Activated T-helper 17 cell treated with anti-CD3 and anti-CD28 coated beads, Interleukin-2, amount 50 U/mL, for 72 hours (primary cell): ENCODE measurements at places on chromosomes 16 and 17. TPM values are rescaled to one million over a fixed set of nuclear protein-coding genes. Genes with fewer than 3 reads are reported as not detected.

GRCh38 chr16:11689031-11689840, 21.0 kb downstream of the SNN start:
- peak overlapping the region; percentile 38 for H3K27ac ChIP-seq
- peaks cover 100% of the 10 kb centered on the region for H3K36me3 ChIP-seq
- H3K4me3 ChIP-seq: no peak overlapping the region

GRCh38 chr17:55580596-55581133, 69.4 kb upstream of the SMIM36 start:
- peak; percentile 14 for ATAC-seq

GRCh38 chr17:8857919-8858318, 9.6 kb downstream of the PIK3R6 start:
- peaks cover 43% of the 10 kb centered on the region for H3K4me1 ChIP-seq
- H3K27me3 ChIP-seq: no peaks in the 10 kb centered on the region
- peak overlapping the region; percentile 53 for H3K4me3 ChIP-seq
- H3K36me3 ChIP-seq: peaks cover 5% of the 10 kb centered on the region
- ATAC-seq: peak; percentile 72

ALDOC gene
- total RNA-seq: 55.0 TPM

DNA sequence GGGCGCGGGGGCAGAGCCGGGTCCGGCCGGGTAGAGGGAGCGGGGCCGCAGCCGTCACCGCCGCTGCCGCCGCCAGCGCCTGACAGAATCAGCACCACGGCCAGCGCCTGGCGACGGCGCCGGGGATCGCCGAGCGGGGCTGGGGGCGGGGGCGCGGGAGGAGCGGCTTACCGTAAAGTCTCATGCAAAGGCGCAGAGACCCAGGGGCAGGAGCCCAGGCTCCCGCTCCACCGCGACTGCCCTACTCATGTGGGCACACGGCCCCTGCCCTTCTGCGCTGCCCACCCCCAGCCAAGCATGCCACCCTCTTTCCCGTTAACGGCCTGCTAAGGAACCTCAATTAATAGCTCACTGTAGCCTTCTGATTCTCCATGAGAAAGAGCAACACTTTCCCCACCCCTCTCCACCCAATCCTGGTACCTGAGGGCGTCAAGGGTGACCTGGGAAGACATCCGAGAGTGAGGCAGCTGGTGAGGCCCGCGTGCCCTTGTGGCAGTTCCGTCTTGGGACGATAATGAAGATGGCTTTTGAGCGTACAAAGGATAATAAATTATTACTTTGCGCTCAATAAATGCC, at the start of gene SEZ6:
SEZ6 (minus strand) TSS at position 98 of the 576 bp plus-strand sequence. CDS start 164 bp downstream, outside the sequence.
- H3K27me3 ChIP-seq: peaks cover 45% of the 10 kb centered on the region
- H3K36me3 ChIP-seq: no peaks in the 10 kb centered on the region
- H3K4me3 ChIP-seq: no peak within 1 kb of the TSS
- no peaks in the 10 kb centered on the region for H3K4me1 ChIP-seq
- ATAC-seq: peak; percentile 60

- H3K36me3 ChIP-seq: no peaks in the 10 kb centered on the region
- no peak for ATAC-seq
- no peaks in the 10 kb centered on the region for H3K4me1 ChIP-seq
- peaks cover 16% of the 10 kb centered on the region for H3K27me3 ChIP-seq
Observed at GRCh38 chr16:49959552-49960277, 65.3 kb upstream of the CNEP1R1 start.

KCNJ16 gene
- not detected for total RNA-seq

DNA sequence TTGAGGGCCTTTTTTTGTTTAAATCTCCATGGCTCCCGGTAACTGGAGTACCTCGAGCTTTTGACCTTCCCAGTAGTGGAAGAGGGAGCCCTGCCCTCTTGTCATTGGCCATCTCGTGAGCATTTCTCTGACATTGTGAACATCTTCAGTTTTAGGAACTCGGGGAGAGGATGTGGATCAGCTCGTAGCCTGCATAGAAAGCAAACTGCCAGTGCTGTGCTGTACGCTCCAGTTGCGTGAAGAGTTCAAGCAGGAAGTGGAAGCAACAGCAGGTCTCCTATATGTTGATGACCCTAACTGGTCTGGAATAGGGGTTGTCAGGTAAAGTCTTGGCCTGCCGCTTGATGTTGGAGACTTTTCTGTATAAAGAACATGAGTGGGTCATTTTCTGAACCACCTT, 24.3 kb downstream of the NTAN1 start:
- peak overlapping the region; percentile 79 for H3K27ac ChIP-seq
- peaks cover 86% of the 10 kb centered on the region for H3K36me3 ChIP-seq
- no peak overlapping the region for H3K4me3 ChIP-seq

ZNF385C gene
- total RNA-seq: 0.15 TPM

SLC22A31 gene
- 0.34 TPM for total RNA-seq

- H3K27me3 ChIP-seq: peaks cover 37% of the 10 kb centered on the region
- no peak overlapping the region for H3K4me3 ChIP-seq
- H3K4me1 ChIP-seq: no peaks in the 10 kb centered on the region
- no peak for ATAC-seq
- H3K27ac ChIP-seq: no peak overlapping the region
Observed at GRCh38 chr16:77166726-77167125, 24.3 kb upstream of the MON1B start.

ZNF469 gene
- 0.30 TPM for total RNA-seq

GRCh38 chr16:77470851-77471250, 36.0 kb upstream of the ADAMTS18 start:
- no peak overlapping the region for H3K27ac ChIP-seq
- H3K4me3 ChIP-seq: no peak overlapping the region
- H3K27me3 ChIP-seq: peaks cover 18% of the 10 kb centered on the region
- no peaks in the 10 kb centered on the region for H3K4me1 ChIP-seq
- no peaks in the 10 kb centered on the region for H3K36me3 ChIP-seq

GPR179 gene
- 0.26 TPM for total RNA-seq

- H3K36me3 ChIP-seq: no peaks in the 10 kb centered on the region
- H3K27me3 ChIP-seq: no peaks in the 10 kb centered on the region
- no peak overlapping the region for H3K27ac ChIP-seq
- ATAC-seq: no peak
- no peaks in the 10 kb centered on the region for H3K4me1 ChIP-seq
Observed at GRCh38 chr17:12642034-12642433, 23.7 kb upstream of the MYOCD start.

CDK5R1 gene
- 3.6 TPM for total RNA-seq

GRCh38 chr17:8210761-8211458, 535 bp upstream of the AURKB start:
- peak; percentile 36 for ATAC-seq
- peaks cover 41% of the 10 kb centered on the region for H3K36me3 ChIP-seq
- H3K4me1 ChIP-seq: peaks cover 11% of the 10 kb centered on the region
- H3K4me3 ChIP-seq: peak overlapping the region; percentile 96

TP53I13 gene
- 58.1 TPM for total RNA-seq

ITGA2B gene
- total RNA-seq: 2.2 TPM

KLHL10 gene
- 0.16 TPM for total RNA-seq

DNA sequence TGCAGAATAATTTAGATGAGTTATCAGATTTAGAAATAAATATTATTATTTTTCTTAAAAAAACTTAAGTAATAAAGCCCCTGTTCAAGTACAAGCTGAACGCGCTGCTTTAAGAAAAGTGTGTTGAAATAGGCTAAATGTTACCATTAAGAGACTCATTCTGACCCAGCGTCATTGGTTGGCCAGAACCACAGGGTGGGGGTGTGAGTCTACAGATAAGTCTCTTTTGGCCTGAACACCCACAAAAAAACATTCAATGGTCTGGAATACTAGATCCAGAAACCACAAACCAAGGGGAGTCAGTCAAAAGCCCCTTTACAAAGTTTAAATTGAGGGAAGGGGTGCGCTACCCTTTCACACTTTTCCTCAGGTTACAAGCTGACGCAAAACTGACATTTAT, 776.1 kb downstream of the KCNJ2 start:
- no peaks in the 10 kb centered on the region for H3K36me3 ChIP-seq
- H3K27me3 ChIP-seq: no peaks in the 10 kb centered on the region
- H3K4me1 ChIP-seq: no peaks in the 10 kb centered on the region
- H3K27ac ChIP-seq: no peak overlapping the region
- H3K4me3 ChIP-seq: no peak overlapping the region

DNA sequence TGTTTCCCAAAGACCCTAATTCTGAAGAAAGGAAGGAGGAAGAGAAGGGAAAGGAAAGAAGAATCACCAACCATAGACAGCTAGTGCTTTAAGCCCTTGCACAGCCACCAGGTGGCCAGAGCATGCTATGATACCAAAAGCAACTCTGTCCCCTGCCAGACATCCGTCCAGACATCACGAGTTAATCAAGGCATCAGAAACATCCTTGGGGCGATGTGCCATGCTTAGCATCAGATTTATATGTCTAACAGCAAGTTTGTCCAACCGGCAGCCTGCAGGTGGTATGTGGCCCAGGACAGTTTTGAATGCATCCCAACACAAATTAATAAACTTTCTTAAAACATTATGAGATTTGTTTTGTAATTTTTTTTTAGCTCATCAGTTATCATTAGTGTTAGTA, 2.9 kb upstream of the CRYBA1 start:
- no peaks in the 10 kb centered on the region for H3K36me3 ChIP-seq
- no peak for ATAC-seq
- H3K27ac ChIP-seq: no peak overlapping the region
- H3K27me3 ChIP-seq: no peaks in the 10 kb centered on the region

DNA sequence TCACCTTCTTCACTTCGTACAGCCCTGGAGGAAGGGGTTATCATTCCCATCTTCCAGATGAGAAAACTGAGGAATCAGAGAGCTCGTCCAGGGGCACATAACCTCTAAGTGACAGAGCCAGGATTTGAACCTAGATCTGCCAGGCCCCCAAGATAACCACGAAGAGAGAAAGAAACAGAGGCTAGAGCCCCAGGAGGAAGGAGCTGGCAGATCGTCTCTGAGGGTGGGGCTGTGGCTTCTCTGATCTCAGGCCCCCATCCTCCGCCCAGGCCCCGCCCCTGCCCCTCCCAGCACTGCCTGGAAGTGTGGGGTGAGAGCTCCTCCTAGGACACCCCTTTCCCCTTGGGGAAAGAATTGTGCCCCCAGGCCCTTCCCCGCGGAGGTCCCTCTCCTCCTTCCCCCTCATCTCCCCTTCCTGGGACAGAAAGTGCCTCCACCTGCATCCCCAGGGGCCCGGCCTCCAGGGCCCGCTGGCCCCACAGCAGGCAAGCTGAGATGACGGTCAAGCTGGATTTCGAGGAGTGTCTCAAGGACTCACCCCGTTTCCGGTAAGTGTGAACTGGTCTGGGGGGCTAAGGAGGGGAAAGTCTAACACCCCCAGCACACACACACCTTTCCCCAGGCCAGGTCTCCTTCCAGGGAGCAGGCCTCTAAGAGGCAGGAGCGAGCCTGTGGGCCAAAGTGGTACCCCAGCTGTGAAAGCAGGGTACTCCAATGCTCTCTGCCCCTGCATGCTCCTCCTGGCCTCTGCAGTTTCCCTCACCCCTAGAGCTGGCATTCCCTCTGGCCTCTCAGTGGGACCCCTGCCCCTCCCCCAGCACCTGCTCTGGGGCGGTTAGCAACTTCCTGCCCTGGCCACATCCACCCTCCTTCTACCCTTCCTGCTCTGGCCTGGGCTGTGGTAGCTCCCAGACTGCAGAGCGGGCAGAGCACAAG, at the start of gene ACAP1:
ACAP1 (plus strand) TSS at position 290 of the 936 bp plus-strand sequence; CDS start at position 496, 206 bp downstream.
- peaks cover 32% of the 10 kb centered on the region for H3K4me1 ChIP-seq
- peak within 1 kb of the TSS; percentile 93 for H3K27ac ChIP-seq
- ATAC-seq: peak; percentile 97
- peak within 1 kb of the TSS; percentile 99 for H3K4me3 ChIP-seq
- H3K27me3 ChIP-seq: no peaks in the 10 kb centered on the region

- H3K4me3 ChIP-seq: no peak overlapping the region
- H3K27me3 ChIP-seq: no peaks in the 10 kb centered on the region
- no peak for ATAC-seq
- H3K27ac ChIP-seq: no peak overlapping the region
- H3K4me1 ChIP-seq: peaks cover 39% of the 10 kb centered on the region
- H3K36me3 ChIP-seq: peaks cover 5% of the 10 kb centered on the region
Observed at GRCh38 chr17:66355510-66355909, 53.1 kb downstream of the PRKCA start.

TNFRSF17 gene
- total RNA-seq: not detected

DNA sequence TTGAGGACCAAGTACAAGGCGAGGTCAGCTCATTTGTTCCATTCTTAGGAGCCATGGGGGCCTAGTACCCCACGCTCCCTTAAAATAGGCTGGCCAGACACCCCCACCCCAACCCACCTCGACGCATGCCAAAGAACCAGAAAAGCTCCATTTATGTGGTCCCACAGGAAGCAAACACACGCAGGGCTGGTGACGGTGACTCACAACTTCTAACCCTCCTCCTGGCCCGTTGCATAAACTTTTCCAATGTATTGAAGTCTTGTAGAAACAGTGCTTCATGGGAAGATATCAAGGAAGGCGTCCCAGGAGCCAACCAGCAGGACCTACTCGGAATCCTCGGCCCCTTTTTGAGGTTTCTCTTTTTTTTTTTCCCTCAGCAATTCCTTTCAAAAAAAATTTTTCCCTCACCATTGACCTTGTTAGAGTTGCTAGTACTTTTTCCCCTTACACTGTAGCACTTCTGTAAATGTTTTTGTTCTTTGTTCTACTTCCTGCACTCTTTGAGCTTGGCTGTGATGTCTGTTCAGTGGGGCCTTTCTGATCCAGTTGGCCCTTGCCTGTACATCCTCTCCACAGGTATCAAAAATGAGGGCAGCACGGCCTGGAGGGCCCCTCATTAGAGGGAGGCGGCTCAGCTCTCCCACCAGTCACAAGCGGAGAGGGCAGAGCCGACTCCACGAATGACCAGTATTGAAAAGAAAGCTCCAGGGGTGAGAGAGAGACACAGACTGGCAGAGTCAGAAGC, 208.3 kb downstream of the RGS9 start:
- H3K36me3 ChIP-seq: no peaks in the 10 kb centered on the region
- H3K27me3 ChIP-seq: peaks cover 17% of the 10 kb centered on the region
- H3K4me3 ChIP-seq: no peak overlapping the region
- no peak overlapping the region for H3K27ac ChIP-seq
- no peaks in the 10 kb centered on the region for H3K4me1 ChIP-seq

ARL5C gene
- not detected for total RNA-seq

- no peak overlapping the region for H3K4me3 ChIP-seq
- H3K36me3 ChIP-seq: no peaks in the 10 kb centered on the region
- peaks cover 6% of the 10 kb centered on the region for H3K4me1 ChIP-seq
- ATAC-seq: peak; percentile 32
Observed at GRCh38 chr17:79874329-79874981, 35.2 kb upstream of the CBX4 start.

GRCh38 chr16:46613352-46613751, 7.8 kb downstream of the SHCBP1 start:
- ATAC-seq: no peak
- H3K27ac ChIP-seq: no peak overlapping the region
- H3K4me1 ChIP-seq: no peaks in the 10 kb centered on the region
- H3K36me3 ChIP-seq: peaks cover 33% of the 10 kb centered on the region
- no peaks in the 10 kb centered on the region for H3K27me3 ChIP-seq

GRCh38 chr17:10657148-10657547, at the start of gene MYH3:
MYH3 (minus strand) TSS chr17:10657309; CDS start chr17:10655064, 2,245 bp downstream.
- ATAC-seq: no peak
- peaks cover 7% of the 10 kb centered on the region for H3K36me3 ChIP-seq
- H3K27me3 ChIP-seq: no peaks in the 10 kb centered on the region
- peaks cover 5% of the 10 kb centered on the region for H3K4me1 ChIP-seq

DNA sequence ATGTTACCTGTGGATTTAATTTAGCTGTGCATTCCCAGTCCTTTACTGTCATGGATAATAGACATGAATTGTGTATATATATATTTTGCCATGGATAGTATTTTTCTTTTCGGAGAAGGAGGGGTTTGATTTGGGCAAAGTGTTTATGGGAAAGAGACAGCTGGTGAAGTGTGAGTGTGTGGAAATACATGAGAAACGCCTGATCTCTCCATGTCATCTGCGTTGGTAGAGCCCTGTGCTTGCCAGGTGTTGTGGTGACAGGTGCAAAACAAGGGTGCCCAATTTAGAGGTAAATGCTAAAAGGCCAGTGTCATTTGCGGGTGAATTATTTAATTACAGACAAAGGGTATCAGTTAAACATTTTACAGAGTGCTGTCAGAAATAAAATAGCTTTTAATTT, 23.4 kb downstream of the NDEL1 start:
- no peak overlapping the region for H3K27ac ChIP-seq
- H3K36me3 ChIP-seq: peaks cover 100% of the 10 kb centered on the region
- H3K4me3 ChIP-seq: no peak overlapping the region
- H3K27me3 ChIP-seq: no peaks in the 10 kb centered on the region

TP53TG3F gene
- not detected for total RNA-seq

PNMT gene
- not detected for total RNA-seq

C16orf96 gene
- total RNA-seq: not detected
